ENCODE measurements at places on chromosomes 11 and 22.

DNA sequence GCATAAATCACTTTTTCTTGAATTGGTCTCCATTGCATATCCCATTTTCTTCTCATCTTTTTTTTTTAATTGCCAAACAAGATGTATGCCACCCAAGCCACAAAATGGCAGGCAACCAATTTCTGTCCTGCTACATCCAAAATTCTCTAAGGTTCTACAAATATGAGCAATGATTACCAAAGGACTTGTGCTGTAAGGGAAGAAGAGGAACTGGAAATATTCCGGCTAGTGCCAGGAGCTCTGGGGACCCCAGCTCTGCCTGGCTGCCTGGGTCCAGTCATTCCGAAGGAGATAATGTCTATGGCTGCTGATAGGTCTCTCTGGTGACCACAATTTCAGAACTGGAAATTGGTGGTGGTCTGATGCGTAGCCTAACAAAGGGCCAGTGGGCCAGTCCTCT lies 17.1 kb upstream of the SNX32 start:
- DNase-seq = no peak

GRCh38 chr11:12179531-12179930 lies 69.1 kb downstream of the MICAL2 start:
- no peak for DNase-seq

- no peak for DNase-seq
Observed at GRCh38 chr22:46750863-46751443, 11.5 kb upstream of the TBC1D22A start.

GRCh38 chr22:42992092-42992491 lies 22.9 kb downstream of the PACSIN2 start:
- no peak for DNase-seq

DNA sequence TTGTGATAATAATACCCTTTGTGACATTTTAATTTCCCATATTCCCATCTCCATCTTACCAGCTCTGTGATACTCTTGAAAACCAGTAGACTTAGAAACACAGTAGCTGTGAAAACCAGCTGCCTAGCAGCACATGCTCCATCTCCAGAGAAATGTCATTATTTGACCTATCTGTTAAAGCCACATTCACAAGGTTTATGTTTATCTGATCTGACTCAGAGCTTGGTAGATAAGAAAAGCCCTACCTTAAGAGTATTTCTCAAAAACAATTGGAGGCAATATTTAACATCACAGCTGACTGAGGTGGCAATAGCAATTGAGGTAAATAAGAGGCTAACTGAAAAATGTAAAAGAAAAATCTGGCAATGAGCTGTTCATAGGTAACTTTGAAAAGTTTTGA lies 8.1 kb upstream of the ANO3 start:
- DNase-seq = no peak

GRCh38 chr22:37986371-37986770 lies 2.0 kb upstream of the SOX10 start:
- no peak for DNase-seq

DNA sequence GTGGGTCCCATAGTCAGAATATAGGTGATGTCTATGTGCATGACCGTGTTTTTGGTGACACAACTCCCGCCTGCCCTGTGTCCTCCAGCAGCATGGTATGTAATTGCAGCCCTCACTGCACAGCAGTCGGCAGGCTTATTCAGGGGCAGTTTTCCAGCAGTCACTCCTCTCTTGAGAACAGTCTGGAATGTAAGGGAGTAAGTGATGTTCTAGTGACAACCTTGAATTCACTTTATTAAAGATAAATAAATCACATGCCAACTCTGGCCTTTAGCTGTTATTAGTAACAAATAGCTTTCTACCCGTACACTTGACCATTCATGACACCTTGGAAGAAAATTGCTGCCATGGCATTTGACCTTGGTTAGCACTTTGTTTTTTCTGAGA lies 27.9 kb downstream of the ZNRF3 start:
- no peak for DNase-seq

DNA sequence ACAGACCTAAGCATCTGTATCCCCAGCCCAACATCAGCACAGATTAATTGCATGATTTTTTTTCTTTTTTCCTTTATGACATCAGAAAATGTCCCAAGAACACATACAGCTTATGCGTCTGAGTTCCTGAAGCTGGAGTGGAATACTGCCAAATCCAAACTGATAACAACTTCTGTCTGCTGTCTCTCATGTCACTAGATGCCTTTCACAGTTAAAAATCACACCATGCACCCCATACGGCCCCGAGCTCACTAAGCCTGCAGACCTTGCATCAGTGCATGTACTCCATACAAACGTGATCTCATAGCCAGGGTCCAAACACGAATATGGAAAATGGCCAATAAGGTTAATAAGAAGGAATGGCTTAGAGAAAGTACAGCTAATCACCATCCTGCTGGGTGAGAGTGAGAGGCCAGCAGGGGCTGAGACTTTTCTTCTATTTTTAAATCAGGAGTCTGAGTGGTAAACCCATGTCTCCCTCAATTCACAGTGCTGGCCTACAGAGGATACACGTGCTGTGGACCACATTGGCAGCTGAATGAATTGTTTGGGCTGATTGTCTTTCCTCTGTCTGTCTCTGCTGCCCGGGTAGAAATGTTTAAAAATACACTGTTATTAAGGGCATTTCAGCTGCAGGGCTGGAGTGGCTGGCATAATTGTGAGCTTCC lies 350.6 kb upstream of the RAG2 start:
- no peak for DNase-seq

GRCh38 chr22:47444746-47445065 lies 682.3 kb downstream of the TBC1D22A start:
- DNase-seq = no peak

GRCh38 chr22:25563761-25564319 lies 635 bp upstream of the GRK3 start:
- DNase-seq = no peak

- no peak for DNase-seq
Observed at GRCh38 chr22:46851941-46852340, 89.5 kb downstream of the TBC1D22A start.

- no peak for DNase-seq
Observed at GRCh38 chr11:42536611-42537360, 775.0 kb upstream of the API5 start.

DNA sequence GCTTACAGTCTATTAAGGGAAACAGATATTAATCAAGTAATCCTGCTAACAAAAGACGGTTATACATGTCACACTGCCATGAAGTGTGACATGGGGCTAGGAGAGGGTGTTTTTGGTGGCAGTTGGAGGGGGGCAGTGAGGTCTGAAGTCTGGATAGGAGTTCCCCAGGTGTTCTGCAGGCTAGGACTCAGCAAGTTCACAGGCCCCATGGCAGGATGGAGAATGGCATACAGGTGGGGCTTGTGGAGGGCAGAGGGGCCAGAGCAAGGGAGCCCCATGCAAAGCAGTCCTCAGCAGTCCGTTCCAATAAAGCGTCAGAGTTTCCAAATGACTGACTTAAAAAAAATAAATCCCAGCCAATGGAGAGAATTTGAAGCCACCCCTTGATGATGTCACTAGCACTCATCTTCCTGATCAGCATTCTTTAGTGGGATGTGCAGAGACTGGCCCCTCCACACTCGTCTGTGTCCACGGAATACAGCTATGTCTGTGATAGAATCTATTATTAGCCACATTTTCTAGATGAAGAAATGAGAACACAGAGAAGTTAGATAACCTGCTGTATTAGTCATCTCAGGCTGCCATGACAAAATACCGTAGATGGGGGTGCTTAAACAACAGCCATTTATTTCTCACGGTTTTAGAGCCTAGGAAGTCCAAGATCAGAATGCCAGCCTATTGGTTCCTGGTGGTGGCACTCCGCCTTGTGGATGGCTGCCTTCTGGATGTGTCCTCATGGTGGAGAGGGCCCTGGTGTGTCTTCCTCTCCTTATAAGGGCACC lies 32.6 kb downstream of the PRDM11 start:
- no peak for DNase-seq

DNA sequence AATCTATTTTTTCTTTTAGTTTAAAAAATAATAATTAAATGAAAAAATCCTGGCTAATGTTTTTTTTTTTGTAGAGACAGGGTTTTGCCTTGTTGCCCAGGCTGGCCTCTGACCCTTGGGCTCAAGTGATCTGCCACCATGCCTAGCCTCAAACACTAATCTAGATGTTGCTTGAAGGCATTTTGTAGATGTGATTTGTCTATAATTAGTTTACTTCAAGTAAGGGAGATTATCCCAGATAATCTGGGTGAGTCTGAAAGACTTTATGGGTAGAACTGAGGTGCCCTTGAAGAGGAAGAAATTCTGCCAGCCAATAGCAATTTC lies 38.6 kb upstream of the RBFOX2 start:
- no peak for DNase-seq

DNA sequence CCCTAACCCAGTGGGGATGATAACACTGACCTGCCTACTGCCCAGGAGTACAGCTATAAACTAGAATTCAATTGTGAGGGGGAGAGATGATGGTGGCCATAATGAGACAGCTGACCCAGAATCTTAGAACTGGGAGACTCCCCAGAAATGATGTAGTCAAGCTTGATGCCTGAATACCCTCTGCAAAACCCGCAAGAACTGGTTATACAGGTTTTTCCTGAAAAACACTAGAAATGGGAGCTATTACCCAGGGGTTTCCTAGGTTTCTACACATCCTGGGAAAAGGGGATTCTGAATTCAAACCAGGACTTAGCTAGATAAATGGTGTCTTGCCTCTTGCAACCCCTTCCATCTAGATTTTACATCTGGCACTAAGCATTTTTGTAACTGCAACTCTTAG lies 113.8 kb upstream of the NARS2 start:
- DNase-seq = no peak

- no peak for DNase-seq
Observed at GRCh38 chr11:130144141-130144540, 15.4 kb upstream of the ST14 start.

GRCh38 chr11:70608568-70609470 lies 210.5 kb downstream of the CTTN start:
- DNase-seq = no peak

DNA sequence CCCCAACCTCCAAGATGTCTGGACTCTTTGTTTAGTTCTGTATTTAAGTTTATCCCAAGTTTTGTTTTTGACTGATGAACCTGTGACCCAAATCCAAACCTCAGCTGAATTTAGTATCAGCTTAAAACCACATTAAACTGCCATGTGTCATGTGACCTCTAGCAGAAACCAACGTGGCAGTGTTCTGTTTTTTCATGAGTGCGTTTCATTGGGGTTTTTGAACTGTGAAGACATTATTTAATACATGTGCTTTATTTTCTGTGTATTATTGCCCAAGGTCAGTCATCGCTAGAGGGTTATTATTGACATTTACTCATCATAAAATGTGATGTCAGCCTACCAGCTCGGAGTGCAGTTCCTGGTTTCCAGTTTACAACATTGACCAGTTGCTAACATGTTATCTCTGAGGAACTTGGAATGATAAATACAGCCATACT lies 1.8 kb downstream of the TLCD5 start:
- DNase-seq = no peak

DNA sequence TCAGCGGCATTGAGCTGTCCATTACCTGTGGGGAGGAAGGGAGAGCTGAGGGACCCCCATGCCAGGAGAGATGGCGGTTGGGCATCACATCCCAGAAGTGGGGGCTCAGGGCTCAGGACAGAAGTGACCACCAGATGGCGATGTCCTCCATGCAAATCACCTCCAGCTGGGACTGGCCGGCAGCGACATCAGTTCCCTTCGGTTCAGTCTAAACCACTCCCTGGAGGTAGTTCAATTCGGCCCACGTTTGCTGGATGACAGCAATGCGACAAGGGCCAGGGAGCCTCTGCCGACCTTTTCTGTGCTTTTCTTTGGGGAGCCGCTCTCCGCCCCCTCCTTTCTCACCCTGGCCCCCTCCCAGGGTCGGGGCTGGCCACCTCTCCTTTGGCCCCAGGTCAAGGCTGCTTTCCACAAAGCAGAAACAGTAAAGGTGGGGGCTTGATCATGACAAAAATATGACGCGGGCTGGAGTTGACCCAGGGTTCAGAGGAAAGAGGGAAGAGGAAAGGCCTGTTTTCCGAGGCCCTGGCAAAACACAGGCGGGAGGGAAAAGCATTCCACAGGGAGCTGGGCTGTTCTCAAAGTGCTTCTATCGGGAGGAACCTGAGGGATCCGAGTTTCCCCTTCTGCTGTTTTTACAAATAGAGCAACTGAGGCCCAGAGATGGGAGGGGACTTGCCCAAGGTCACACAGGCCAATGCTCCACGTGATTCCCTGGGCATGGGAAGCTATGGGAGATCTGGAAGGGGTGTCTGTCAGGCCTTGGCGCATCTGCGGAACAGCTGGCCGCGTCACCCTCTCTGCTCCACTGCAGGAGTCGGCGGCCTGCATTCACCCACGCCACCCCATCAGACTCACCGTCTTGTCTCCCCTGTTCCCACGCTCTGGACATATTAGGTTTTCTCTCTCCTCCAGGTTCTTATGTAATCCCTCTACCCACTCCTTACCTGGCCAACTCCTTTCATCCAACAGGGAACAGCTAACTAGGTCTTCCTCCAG lies 54.7 kb downstream of the FBXO7 start:
- no peak for DNase-seq

DNA sequence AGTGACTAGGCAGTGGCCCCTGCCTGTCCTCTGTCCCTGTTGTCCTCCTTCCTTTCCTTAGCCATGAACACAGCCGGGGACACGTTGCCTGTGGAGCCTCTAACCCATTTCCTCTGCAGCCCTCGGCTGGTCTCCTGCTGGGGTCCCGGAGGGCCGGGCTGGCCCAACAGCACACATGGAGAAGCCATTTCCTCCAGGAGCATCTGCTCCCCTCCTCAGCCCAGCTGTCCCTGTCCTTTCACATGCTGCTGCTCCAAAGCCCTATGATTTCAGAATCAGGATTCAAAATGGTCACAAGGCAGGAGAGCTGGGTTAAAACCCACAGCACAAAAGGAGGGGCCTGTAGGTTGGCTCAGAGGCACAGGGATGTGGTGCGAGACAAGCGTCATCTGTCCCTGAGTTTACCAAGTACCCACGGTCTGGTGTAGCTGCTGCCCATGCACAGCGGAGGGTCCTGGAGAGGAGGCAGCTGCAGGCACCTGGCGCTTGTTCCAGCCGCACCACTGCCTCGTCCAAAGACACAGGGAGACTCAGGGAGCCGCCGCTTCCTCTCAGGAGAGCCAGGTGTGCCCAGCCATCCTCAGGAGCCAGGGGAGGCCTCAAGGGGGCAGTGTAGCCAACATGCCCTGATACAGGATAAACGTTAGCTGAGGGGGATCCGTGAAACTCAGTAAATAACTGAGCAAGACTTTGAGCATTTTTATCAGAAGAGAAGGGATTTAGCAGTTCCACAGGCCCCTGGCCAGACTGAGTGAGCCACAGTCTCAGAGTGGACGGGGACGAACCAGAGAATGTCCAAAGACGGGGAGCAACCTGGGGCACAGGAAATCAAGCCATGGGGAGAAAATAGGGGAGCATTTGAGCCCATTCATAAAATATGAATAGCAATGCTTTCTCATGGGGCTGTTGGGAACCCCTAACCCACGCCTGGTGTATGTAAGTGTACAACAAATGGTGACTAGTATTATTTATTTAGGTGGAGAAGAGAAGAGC lies 3.9 kb upstream of the VSIG10L2 start:
- no peak for DNase-seq

Data from activated gamma-delta T cell (primary cell).